ENCODE measurements at places on chromosomes 13 and 19.

DNA sequence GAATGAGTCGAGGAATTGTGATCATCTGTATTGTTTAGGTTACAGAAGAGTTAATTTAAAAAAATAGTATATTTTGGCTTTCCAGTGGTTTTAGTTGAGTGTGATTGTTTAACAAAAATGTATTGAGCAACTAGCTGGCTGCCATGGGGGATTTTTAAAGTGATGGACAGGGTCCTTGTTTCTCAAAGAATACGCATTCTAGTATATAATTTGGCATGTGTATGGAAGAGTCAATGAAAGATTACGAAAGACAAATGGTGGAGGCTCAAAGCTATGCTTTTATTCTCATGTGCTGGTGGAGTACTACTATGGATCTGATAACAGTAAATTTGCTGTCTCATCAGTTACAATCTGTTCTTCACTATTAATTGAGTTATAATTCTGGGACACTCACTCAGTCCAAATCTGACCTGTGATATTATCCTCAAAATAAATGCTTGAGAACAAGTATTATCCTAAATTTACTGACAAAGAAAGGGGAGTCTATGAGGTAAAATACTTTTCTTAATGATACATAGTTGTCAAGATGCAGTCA is 240.0 kb downstream of the GPC6 start:
- DNase-seq = no peak

DNA sequence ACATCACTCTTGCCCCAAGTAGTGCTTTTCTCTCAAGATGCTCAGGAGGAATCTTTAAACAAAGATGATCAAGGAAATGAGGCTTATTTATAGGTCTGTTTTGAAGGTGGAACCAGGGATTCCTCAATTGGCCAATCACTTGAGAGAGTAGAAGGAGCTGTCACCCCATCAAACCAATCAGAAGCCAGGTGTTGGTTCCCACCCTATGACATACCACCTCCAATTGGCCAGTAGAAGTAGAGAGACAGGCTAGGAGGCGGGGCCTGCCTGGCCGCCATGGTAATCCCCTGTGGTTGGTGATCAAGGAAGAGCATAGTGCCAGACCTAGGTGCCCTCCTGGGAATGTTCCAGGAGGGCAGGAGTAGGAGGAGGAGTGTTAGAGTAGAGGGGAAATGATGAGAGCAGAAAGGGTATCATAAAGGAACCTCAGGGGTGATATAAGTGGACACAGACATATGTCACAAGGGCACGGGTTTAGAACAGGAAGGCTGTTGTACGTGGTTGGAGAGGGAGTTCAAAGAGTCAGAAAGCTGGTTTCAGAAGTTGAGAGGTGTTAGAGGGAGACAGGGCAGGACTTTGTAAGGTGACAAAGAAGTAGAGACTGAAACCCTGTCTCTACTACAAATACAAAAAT is 10.5 kb downstream of the PMIS2 start:
- DNase-seq = peak; percentile 21

- no peak for DNase-seq
Measured at GRCh38 chr13:38854226-38854625, 136.4 kb downstream of the STOML3 start.

- no peak for DNase-seq
Measured at GRCh38 chr19:8446061-8446709, 1.4 kb downstream of the HNRNPM start.

- no peak for DNase-seq
Measured at GRCh38 chr13:98033277-98034247, 80.1 kb downstream of the IPO5 start.

DNA sequence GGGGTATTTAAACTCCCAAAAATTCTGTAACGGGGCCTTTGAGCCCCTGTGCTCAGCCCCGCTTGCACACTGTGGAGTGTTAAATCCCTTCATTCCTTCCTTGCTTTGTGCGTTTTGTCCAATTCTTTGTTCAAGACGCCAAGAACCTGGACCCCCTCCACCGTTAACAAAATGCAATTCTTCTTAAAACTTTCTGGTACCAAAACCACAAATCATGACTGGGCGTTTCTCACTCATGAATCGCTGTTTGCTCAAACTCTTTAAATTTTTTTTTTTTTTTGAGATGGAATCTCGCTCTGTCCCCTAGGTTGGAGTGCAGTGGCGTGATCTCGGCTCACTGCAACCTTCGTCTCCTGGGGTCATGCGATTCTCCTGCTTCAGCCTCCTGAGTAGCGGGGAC is 881 bp downstream of the ZNF20 start:
- DNase-seq = no peak

GRCh38 chr13:100274942-100275506 is 186.1 kb downstream of the PCCA start:
- DNase-seq = no peak

- DNase-seq = no peak
Measured at GRCh38 chr19:45524575-45525129, 17.4 kb downstream of the VASP start.

DNA sequence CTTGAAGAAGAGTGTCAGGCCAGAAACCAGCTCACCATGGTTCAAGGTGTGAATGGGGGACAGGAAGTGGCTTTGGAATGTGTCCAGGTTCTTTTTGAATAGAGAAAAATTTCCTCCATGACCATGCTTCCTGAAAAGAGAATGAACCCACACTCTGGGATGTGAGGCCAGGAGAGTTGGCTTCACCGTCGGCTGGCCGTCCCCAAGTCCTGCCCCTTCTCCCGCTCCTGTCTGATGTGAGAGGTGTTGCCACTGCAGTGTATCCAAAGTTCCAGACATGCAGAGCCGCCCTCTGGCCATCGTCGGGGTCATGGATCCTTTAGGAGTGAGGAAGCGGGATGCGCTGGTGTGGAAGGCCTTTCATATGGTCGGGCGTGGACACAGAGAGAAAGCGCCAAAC is 101.2 kb downstream of the COL4A2 start:
- no peak for DNase-seq

- no peak for DNase-seq
Measured at GRCh38 chr13:110913322-110914080, 1.4 kb downstream of the ANKRD10 start.

GRCh38 chr19:50835785-50836542 is 2.6 kb upstream of the KLK15 start:
- DNase-seq = peak; percentile 71

DNA sequence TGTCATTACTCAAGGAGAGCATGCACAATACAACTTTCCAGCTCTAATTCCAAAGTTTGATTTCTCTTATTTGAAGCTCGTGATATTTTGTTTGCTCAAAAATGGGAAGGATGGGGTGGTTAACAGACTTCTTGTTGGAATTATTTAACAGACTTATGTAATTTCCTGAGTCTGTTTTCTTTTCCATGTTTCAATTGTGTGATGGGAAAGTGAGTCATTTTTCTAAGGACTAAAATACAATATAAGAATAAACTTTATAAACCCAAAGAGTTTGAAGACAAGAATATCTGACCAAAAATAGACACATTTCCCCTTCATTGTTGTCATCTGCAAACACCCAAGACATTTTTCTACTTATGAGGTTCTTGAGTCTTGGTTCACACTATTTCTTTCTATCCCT is 211.8 kb upstream of the SLITRK5 start:
- DNase-seq = no peak

DNA sequence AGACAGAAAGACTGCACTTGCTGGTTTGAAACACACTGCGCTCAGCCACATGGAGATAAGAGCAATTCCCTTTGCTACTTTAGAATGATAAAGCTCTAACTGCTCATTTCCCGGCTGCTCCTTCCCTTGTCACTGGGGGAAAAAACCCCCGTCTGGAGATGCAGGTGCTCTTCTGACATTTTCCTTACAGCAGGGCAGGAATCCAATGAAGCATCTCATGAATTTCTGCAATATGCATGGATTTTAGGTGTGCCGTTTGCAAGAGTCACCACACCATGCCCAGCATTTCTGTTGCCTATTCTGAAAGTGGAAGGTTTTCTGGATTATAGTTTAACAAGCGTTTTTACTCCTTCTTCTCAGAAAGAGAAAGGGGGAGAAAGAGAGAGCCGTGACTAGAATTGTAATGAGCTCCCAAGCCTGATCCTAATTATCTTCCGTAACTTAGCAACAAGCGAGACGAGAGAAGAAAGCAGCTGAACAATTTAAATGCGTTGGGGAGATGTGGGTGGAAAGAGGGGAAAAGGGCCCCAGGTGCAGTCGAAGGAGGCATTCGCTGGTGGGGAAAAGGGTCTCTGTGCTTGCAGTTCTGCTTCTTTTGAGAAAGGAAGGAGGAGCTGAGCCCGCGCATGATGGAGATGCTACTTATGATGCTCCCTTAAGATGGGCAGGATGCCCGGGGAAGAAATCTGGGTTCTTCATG is 76.6 kb upstream of the SPATA13 start:
- no peak for DNase-seq

DNA sequence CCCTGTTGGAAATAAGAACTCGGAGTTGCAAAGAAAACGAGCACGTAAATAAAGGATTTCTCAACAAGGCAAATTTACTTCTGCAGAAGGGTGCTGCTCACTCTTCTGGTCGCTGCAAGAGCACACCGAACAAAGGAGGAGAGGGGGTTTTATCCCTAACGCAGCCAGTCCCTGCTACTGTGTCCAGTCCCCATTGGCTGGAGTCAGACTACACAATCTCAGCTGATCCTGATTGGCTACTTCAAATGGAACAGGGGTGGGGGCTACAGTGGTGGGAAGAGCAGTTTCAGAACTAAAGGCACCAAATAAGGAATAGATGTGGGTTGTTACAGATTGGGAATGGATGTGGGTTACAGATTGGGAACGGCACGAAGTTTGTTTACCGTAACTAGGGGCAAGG is 63.9 kb upstream of the MCF2L start:
- DNase-seq = no peak

- no peak for DNase-seq
Measured at GRCh38 chr13:76808927-76809326, 77.3 kb downstream of the KCTD12 start.

GRCh38 chr13:31334547-31334946 is 134.8 kb downstream of the B3GLCT start:
- no peak for DNase-seq

GRCh38 chr13:50099473-50099872 is 84.2 kb downstream of the KCNRG start:
- DNase-seq = no peak

GRCh38 chr13:50255639-50256038 is 240.4 kb downstream of the KCNRG start:
- no peak for DNase-seq

- DNase-seq = no peak
Measured at GRCh38 chr13:34208336-34208735, 390.4 kb downstream of the RFC3 start.

GRCh38 chr19:49833599-49833998 is 15.5 kb downstream of the MED25 start:
- no peak for DNase-seq

DNA sequence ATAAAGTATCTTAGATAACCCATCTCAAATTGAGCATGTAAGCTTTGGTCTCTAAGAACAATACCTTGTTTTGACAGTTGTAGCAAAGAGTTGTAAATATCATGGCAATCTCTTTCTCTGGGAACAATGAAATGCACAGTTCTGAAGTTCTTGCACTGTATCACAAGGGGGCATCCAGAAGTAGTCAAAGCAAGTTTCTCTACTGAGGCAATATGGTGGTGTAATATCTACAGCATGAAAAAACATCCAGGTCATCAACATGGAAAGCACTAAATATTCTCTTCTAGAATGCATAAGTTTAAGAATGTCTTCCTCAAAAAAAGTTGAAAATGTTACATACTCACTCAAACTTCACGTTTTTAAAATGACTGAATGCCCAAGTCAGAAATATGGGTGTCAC is 19.6 kb downstream of the MTMR6 start:
- no peak for DNase-seq

DNA sequence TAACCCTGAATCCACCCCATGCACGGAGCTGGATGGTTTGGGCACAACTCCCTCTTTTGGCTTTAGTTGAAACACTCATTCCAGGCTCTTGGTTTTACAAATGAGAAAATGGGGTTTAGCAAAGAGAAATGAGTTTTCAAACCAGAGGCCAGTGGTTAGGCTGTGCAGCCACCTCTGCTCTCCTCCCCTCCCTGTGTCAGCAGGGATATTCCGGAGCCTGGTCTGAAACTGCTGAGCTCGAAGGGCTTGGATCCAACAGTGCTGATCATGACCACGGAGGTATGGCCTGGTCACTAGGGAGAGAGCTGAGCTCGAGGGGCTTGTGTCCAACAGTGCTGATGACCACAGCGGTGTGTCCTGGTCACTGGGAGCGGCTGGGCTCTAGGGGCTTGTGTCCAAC is 41.5 kb downstream of the ZNF787 start:
- no peak for DNase-seq

- peak; percentile 73 for DNase-seq
Measured at GRCh38 chr19:27793644-27794493, 1419.1 kb downstream of the UQCRFS1 start.

GRCh38 chr13:98843482-98843877 is 91.0 kb upstream of the SLC15A1 start:
- peak; percentile 14 for DNase-seq

DNA sequence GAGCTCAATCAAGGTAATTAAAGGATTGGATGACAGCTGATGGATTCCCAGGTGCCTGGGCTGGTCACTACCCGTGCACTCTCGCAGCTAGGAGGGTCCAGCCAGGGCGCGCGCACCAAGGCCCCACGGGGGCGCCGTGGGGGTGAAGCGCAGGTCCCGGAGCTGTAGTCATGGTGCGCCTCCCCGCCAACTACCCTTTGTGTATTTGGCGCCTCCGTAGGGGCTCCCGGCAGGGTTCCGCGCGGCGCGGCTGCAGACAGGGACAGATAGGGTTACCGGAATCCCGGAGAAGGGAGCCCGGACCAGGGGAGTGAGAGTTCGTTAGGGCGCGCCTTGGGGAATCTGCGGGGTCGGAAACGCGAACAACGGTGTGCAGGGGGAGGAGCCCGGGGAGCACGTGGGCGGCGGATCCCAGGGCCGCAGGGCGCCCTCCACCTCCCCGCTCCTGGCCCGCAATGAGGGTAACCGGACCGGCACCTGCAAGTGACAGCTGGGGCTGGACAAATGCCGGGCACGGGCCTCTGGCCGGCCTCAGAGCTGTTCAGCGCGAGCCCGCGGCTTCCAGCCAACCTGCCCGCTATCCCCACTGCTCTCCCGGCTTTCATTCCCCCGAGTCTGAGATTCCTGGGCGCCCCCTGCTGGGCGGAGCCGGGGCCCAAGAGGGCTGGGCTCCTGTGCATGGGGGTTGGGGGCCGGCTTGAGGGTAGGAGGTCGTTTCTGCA is 3.4 kb upstream of the PRAM1 start:
- DNase-seq = peak; percentile 77

GRCh38 chr13:23790577-23791170 is 98.5 kb downstream of the MIPEP start:
- DNase-seq = peak; percentile 72

GRCh38 chr13:65310663-65311328 is 1919.3 kb downstream of the PCDH9 start:
- no peak for DNase-seq

- DNase-seq = peak; percentile 75
Measured at GRCh38 chr19:43532571-43532961, 422 bp upstream of the ZNF575 start.

DNA sequence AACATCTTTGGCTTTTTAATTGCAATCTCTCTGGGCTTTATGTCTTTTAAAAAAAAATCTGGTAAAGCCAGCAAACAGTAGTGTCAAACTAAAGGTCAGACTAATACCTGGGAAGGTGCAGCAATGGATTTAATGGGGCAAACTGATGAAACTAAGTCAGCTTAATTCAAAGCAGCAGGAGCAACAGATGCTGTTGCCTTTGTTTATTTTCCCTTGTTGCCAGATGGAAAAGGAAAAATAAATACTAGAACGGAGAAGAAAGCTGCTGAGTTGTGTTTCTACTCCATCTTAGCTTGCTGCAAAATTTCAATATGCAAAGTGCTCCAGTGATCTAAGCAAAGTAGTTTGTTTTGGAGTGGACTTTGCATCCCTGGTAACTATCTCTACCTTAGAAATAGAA is 1097.8 kb downstream of the PCDH17 start:
- DNase-seq = no peak

Measured in NCI-H446 (cell line).